ENCODE measurements at places on chromosomes 13 and 19. TPM values are rescaled to one million over a fixed set of nuclear protein-coding genes. Genes with fewer than 3 reads are reported as not detected.

KLK2 gene
- total RNA-seq, result not detected

DNA sequence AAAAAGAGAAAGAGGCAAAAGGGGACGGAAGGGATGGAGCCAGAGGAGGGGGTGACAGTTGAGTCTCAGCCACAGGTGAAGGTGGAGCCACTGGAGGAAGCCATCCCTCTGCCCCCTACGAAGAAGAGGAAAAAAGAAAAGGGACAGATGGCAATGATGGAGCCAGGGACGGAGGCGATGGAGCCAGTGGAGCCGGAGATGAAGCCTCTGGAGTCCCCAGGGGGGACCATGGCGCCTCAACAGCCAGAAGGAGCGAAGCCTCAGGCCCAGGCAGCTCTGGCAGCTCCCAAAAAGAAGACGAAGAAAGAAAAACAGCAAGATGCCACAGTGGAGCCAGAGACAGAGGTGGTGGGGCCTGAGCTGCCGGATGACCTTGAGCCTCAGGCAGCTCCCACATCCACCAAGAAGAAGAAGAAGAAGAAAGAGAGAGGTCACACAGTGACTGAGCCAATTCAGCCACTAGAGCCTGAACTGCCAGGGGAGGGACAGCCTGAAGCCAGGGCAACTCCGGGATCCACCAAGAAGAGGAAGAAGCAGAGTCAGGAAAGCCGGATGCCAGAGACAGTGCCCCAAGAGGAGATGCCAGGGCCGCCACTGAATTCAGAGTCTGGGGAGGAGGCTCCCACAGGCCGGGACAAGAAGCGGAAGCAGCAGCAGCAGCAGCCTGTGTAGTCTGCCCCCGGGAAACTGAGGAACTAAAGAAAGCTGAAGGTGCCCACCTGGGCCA, 2.5 kb downstream of the POLR1G start:
- no peak for DNase-seq

SBK2 gene
- total RNA-seq, result not detected

DNA sequence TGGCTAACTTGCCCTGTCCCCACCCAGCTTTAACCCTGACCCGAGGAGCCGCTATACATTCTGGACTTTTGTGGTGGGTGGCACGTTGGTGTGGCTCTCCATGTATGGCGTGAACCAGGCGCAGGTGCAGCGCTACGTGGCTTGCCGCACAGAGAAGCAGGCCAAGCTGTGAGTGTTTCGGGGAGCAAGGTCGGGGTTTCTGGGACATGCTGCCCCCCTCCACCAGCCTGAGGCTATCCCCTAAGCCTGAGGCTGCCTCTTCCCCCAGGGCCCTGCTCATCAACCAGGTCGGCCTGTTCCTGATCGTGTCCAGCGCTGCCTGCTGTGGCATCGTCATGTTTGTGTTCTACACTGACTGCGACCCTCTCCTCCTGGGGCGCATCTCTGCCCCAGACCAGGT, 6.0 kb downstream of the SLC5A5 start:
- DNase-seq, result no peak

GRCh38 chr13:19961489-19961888, 3.0 kb downstream of the ZMYM2 start:
- DNase-seq, result no peak

GRCh38 chr13:32443111-32443510, 15.2 kb upstream of the N4BP2L1 start:
- peak; percentile 57 for DNase-seq

GRCh38 chr19:16860118-16860517, 28.7 kb upstream of the F2RL3 start:
- DNase-seq, result no peak

ZNF155 gene
- 6.0 TPM for total RNA-seq

DNA sequence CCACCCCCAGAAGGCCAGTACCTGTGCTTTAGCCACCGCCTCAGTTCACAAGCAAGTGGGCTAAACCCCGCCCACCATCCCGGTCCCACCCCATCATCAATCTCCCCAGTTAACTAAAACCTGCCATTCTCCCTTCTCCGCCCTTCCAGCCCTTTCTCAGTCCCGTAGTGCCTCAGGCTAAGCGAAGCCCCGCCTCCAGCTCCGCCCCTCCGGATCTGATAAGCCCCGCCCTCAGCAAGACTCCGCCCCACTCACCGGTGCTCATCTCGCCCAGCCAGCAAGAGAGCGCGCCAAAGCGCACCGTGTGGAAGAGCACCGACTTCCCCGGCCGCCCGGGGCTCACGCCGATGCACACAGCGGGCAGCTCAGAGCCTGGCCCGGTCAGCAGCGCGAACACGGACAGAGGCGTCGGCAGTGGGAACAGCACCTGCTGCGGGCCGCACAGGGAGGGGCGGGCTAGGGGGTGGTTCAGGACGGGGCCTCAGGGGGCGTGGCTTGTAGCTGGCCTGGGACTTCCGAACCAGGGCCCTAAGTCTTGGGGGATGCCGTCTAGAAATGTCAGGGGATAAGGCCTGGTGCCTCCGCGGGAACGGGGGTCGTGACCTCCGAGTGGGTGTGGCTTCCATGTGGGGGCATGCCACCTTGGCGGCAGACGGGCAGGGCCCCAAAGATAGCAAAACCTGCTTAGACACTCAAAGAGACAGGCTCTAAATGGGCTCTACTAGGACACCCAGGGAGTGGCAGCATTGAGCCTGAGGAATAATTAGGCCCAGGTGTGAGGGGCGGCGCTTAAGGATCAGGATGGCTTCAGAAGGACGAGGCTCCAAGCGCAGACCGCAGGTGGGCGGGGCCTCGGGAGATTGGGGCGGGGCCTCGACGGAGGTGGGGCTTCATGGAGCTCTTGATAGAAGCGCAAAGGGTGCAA, 21.4 kb downstream of the MAP4K1 start:
- DNase-seq, result peak; percentile 57

CD37 gene
- 191 TPM for total RNA-seq

KCNJ14 gene
- 1.1 TPM for total RNA-seq

DNA sequence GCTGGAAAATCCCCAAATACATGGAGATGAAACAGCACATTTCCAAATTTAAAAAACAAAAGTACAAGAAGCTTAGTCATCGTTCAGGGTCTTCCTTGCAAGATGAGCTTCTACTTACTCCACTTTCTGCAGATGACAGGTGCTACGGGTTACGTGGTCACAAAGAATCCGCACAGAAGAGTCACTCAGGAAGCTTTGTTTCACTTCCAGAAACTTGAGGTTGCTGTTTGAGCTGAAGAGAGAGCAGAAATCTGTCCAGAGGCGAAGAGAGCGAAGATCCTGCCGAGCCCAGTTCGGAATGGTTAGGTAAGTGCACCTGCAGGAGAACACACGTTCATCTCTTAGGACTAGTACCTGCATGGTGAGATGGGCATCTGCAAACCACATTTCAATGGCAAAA, 9.4 kb downstream of the NLRP7 start:
- peak; percentile 45 for DNase-seq

DNA sequence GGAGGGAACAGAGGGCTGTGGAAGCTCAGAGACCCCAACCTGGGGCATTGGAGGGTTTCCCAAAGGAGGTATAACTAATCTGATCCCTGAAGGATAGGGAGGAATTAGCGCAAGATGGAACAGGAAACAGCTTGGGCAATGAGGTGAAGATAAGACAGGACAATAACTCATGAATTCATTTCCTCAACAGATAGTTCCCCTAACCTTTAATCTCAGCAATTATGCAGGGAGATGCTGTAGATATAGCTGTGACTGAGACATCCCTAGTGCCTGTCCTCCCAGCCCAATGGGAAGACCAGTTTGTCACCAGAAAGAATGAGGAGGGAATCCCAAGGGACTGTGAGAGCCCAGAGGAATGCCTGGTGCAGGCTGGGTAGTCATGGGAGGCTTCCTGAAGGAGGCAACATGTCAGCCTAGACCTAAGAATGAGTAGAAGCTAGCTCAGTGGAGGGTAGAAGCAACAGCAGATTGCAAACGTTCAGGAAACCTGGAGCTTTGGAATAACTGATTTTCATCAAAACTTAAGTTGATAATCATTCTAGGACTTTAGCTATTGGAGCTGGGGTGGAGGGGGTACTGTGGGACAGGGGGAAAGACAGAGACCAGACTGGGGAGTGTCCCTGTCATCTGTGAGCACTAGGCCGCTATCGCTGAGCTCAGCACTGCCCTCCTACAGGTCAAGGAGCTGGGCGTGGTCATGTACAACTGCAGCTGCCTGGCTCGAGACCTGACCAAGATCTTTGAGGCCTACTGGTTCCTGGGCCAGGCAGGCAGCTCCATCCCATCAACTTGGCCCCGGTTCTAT, 18.8 kb downstream of the HIPK4 start:
- DNase-seq, result no peak

DNA sequence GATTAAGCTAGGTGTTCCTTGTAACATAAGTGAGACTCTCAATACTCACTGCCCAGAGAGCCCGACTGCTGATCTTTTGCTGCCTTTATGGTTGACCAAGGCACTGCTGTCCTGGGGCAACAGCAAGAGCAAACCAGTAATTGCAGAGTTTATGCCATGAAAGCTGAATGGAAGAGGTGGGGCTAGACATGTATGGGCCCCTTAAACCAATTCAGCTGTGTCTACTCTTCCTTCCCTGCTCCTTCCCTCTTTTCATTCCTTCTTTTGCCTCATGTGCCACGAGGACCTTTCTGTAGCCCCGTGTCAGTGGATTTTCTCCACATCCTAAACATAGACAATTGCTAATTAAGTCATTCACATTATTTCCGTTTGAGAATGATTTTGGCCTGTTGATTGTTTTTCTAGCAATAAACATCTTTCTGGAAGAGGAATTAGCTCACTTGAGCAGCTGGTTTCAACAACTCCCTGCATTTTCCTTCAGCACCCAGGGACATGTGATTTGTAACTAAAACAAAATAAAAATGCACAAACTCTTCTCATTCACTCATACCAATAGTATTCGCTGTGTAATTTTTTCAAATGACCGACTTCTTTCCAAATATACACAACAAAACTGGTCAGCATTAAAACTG, 40.5 kb downstream of the RAP2A start:
- DNase-seq, result no peak

ZNF763 gene
- 1.2 TPM for total RNA-seq

DNA sequence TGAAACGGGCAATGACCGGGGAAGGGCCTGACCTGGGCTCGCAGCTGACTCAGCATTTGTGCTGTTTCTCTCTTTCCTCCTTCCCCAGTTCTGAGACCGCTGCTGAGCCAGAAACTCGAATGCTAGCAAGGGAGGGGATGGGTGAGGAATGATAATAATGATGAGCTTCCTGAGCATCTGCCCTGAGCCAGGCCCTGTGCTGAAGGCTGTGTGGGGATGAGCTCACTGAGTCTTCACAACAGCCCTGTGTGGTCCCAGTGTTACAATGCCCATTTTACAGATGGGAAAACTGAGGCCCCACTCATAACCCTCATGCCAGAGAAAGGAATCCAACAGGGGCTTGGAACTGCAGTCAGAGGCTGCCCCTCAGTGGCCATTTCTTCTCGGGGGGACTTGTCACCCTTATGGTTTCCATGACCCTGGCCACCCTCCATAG, 8.1 kb downstream of the SULT2B1 start:
- DNase-seq, result no peak

GRCh38 chr13:51585696-51586095, 1.4 kb downstream of the WDFY2 start:
- DNase-seq, result peak; percentile 36

DNA sequence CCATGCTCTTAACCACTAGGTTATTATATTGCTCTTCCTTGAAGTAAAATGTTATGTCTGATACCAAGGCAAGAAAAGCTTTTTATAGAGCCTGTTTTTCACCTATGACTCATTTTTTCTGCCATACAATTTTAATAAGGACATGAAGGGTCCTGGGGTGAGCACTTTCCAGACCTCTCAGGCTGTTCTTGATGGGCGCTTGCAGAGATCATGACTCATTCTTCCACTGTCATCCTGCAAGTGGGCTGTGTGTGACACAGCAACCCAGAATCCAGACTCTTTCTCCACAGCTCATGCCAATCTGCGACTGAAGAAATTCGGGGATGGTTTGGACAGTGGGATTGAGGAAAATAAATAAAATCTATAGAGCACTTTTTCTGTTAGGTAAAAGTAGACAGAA, 506.7 kb upstream of the NBEA start:
- no peak for DNase-seq

CEACAM3 gene
- total RNA-seq, result not detected

DNA sequence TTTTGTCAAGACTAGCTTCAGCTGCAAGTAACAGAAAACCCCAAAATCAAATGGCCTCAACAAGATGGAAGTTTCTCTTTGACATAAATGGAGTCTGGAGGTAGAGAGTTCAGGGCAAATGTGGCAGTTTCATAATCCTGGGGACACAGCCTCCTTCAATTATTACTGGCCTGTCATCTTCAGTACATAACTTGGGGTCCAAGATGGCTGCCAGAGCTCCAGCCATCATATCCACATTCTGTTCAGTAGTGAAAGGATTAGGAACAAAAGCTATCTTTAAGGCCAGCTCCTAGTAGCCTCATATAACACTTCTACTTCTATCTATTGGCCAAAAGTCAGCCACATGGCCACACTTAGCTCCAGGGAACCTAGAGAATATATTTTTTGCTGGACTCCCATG, 15.0 kb upstream of the IGSF23 start:
- DNase-seq, result no peak

GRCh38 chr19:12769689-12770088, 5.7 kb downstream of the HOOK2 start:
- peak; percentile 88 for DNase-seq

DNA sequence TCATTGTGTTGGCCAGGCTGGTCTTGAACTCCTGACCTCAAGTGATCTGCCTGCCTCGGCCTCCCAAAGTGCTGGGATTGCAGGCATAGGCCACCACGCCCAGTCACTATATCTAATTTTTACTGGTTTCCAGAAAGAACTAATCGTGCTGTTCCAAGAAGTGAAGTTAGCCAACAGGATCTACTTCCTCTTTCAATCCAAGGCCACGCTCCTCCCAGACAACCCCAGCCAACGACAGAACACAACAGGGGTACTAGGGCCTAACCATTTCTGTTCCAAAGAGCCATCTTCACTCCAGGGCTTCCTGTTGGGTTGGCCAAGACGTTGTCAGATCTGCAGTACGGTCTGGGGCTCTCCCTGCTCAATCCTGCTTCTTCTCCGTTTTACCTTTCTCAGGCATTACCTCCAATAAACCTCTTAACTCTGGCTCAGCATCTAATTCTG, 7.0 kb upstream of the LSM14A start:
- no peak for DNase-seq

POSTN gene
- total RNA-seq, result not detected

LILRB1 gene
- not detected for total RNA-seq

GRCh38 chr13:108437496-108437895, 168.0 kb downstream of the TNFSF13B start:
- DNase-seq, result no peak

DNA sequence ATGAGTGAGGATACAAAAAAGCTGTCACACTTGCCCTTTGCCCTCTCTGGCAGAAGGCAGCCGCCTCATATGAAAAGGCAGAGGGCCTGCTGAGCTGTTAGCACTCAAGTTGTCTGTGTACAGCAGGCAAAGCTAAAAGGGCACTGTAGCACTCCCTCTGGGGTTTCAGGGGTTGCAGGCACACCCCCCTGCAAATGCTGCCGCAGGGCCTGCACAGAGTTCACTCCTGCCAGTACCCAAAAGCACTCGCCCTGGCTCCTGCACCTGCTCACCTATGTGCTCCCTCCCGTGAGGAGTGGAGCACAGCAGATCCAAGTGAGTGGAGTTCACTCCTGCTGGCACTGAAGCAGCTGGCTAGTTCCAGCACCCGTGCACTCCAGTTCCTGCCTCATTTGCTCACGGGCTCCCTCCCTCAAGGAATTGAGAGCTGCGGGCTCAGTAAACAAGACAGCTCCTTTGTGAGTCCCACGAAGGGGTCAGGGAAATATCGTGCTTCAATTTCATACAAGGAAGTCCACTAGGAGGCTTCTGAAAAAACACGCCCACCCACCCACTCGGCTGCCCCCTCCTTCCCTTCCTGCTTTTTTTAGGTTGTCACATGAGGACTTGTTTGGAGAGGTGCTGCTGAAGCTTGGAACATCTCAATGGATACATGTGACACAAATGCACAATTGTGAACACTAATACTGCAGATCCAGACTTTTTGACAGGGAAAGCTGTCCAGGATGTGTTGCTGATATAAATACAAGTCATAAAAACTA, 9.9 kb upstream of the RCBTB2 start:
- no peak for DNase-seq

MPND gene
- total RNA-seq, result 12.6 TPM
